ENCODE measurements at places on chromosomes 5 and 9. TPM values are rescaled to one million over a fixed set of nuclear protein-coding genes. Genes with fewer than 3 reads are reported as not detected.

CDH9 gene
- not detected for total RNA-seq

CDC20B gene
- total RNA-seq: not detected

TYRP1 gene
- 0.90 TPM for total RNA-seq

DMRTA1 gene
- under 0.01 TPM for total RNA-seq

DNA sequence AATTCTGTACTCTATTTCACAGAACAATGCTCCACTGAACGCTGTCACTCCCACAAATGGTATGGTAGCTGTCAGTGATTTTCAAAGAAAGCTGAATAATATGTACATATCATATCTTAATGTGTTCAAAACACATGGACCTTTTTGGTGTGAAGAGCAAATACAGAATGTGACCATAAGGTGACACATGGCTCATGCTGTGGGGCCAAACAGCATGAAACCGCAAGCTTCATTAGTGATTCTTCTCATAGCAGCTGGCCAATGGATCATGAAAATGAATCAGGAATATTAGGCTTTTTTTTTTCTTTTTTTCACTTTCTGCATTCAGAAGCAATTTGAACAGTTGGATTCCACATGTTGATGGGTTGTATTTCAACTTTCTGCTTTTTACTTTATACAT lies 54.9 kb upstream of the CDH9 start:
- DNase-seq: no peak

IGFBPL1 gene
- under 0.01 TPM for total RNA-seq

- DNase-seq: no peak
These were observed 243.1 kb downstream of the PBX3 start for GRCh38 chr9:125990186-125990792.

GRCh38 chr9:96078897-96079490 lies 203.5 kb downstream of the ERCC6L2 start:
- DNase-seq: peak; percentile 3

DNA sequence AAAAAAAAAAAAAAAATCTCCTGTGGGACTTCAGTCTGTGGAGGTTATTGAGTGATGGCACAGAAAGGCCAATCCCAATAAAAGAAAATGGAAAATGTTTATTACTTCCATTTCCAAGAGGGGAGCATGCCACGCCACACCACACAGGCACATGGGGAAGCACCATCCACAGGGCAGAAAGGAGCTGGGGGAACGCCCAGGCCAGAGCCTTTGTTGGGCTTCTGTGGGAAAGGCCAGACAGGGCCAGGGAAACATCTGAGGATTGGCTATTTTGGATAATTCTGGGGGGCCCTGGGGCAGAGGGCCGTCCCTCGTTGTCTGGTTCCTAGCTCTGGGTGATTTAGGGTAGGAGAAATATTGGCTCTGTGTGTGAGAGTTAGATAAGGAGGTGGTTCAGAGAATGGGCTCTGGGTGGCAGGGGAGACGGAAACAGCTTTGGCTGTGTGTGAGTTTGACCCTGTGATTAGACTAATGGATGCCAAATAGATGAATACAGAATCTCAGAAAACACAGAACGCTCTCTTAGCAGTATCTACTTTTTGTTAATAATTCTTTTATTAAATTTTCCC lies 49.0 kb upstream of the ABL1 start:
- DNase-seq: no peak

DNA sequence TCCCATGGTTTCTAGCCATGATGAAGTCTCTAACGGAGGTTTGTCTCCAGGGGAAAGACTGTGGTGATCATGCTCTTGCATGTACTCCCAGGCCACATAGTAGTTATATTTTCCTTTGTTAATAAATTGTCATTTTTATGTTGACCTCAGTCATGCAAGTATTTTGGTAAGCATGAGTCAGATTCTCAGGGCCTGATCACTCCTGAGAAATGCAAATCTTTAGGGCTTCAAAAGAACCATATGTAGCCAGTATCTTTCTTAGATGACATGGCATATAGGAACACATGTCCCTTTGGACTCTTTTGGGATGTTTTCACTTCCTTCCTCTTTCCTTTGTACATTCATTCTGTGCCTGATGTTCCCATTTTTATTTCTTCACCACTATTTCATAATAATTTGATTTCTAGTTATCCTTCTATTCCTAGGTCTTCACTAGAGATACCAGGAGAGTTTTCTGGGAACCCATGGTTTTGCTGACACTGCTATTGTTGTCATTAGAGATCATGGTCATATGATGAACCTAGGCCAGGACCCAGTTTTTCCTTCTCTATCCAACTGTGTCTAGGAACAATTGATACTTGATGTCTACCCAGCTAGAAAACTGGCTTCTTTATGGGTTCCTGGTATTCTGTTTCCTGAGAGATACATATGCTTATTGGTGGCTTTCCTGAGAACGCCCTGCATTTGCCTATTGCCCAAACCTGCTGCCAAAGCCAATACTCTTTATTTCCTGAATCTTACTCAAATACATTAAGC lies 248.1 kb upstream of the NREP start:
- peak; percentile 92 for DNase-seq

DNA sequence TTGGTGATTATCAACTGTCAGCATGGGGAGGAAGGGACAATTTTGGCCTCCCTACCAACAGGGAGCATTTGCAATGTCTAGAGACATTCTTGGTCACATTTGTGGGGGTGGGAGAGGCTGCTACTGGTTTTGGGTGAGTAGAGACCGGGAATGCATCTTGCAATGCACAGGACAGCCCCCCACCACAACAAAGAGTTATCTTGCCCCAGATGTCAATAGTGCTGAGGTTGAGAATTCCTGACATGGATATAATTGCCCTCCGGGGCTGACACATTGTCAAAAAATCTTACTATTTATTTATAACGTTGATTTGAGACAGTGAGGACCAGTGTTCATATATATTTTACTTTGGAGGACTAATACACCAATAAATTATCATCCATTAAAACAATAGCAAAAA lies 316.1 kb downstream of the PSAT1 start:
- DNase-seq: no peak

DBH gene
- not detected for total RNA-seq

- DNase-seq: no peak
These were observed 127.0 kb downstream of the UNC13B start for GRCh38 chr9:35288778-35289177.

- DNase-seq: peak; percentile 20
These were observed 17.8 kb downstream of the ACTL7B start for GRCh38 chr9:108838017-108838416.

DNA sequence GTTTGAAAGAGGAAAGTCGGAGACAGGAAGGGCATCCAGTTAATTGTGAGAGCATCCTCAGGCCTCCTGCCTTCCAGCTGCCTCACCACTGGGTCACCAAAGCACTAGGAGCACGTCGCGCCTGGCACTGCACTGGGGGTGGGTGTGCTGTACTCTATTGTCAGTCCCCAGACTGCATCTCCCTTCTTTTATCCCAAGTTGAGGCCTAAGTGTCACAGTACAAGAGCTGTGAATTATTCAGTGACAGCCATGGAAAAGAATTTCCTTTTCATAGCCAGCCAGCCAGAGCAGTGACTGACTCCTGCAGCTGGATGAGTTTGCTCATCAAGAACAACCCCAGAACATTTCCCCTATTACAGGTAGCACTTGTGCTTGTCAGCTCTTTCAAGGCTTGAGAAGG lies 16.3 kb downstream of the CLTA start:
- DNase-seq: peak; percentile 63

DNA sequence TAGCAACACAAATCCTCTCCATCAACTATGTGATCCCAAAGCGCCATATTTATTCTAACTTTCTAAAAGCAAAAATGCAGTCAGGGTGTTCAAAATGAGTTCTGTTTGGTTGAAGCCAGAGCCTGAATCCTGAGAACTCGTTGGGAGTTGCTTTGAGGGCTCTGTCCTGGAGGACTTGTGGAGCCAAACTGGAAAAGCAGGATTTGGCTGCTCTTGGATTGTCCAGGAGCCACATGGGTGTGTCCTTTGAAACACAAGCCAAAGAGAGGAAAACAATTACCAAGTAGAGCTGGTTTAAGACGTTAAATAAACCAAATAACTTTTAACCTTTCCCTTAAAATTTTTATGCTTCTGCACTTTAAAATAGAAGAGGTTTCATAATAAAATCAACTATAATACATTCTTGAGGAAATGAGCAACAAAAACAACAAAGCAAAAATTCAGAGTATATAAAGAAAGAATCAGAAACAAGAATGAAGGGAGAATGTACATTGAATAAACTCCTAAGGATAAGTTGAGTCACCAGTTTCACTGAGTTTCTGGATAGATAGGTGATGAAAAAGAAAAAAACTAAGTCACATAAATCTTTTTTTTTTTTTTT lies 13.5 kb downstream of the C5orf46 start:
- peak; percentile 1 for DNase-seq

DNA sequence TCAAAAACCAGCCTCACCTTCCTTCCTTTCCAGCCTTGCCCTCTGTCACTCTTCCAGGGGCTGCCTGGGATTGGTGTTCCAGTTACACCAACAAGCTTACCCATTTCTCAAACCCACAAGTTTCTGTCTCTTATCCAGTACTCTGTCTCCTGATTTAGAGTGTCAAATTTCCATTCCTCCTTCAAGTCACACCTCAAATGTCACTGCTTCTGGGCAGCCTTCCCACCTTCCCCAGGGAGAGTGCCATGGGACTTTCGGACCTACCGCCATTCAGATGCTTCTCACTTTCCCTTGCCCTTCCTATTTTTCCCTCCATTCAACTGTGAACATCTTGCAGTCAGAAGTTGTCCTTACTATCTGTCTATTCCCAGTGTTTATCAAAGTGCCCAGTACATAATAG lies 2.0 kb upstream of the GRXCR2 start:
- DNase-seq: no peak

NPR3 gene
- 88.2 TPM for total RNA-seq

DNA sequence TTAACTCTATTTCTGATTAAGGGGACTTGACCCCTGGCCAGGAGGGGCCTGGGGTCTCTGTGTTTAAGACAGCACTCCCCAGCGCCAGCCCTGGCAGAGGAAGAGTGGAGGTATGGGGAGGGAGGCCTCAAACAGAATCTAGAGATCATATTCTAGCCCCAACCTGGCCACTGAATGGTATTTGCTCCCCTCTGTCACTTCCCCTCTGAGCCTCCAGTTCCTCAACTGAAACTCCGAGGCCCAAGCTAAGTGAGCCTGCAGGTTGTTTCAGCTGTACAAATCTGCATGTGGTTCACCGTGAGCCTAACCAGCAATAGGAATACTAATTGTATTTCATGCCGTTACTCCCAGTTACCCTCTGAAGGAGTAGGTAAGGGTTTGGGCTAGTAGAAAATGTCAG lies 36.0 kb downstream of the ANP32B start:
- no peak for DNase-seq

- no peak for DNase-seq
These were observed 75.8 kb downstream of the AOPEP start for GRCh38 chr9:94802251-94802650.

GRCh38 chr5:14597080-14597479 lies 15.5 kb downstream of the OTULINL start:
- DNase-seq: no peak

MOB3B gene
- total RNA-seq: under 0.01 TPM

GRXCR2 gene
- total RNA-seq: not detected

OR1N1 gene
- not detected for total RNA-seq

DNA sequence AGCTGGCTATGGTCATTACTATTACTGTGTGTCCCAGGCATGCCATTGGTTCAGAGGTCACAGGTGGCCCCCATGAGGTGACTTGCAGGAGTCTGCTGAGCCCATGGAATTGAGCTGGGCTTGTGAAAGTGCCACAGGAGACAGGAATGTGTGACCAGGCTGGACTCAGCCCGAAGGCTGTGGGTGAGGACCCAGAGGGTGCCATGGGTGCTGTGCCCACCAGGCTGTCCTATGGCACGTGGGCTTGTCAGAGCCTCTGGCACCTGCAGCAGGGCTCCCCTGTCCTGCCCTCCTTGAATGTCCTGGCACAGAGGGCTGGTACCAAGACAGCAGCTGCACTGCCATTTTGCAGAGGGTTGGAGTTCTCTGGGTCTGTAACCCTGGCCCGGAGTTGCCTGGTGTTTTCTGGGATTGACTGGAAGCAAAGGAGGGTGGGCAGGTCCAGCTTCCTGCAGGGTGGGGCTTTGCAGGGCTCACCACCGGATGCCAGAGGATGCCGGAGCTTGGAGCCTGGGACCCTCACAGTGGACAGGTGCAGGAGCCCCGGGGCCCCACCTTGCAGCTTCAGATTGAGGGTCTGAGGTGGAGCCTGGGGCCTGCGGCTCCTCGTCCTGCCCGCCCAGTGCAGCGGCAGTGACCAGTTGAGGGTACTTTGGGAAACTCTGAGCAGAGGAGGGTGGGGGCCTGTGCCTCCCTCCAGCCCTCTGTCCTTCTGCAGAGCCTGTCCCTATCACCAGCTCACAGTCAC lies 14.2 kb downstream of the COL5A1 start:
- no peak for DNase-seq

ZNF483 gene
- total RNA-seq: 1.4 TPM

DNA sequence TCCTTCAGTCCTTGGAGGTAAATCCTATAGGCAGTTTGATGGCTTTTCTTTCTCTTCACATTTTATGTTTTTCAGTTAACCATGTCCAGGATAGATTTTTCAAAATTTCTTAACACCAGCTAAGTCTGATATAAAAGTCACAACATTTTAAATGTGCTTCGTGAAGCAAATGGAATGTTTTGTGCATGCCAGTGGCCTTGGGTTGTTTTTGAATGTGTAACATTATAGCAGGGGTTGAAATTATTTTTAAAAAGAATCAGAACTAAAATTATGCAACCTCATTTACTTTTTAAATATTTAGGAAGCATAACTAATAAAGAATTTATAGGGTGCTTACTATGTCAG lies 201.1 kb downstream of the ARHGEF28 start:
- peak; percentile 56 for DNase-seq

GRCh38 chr5:80736730-80737129 lies 81.9 kb upstream of the DHFR start:
- peak; percentile 55 for DNase-seq

CDC25C gene
- total RNA-seq: 7.5 TPM

DNA sequence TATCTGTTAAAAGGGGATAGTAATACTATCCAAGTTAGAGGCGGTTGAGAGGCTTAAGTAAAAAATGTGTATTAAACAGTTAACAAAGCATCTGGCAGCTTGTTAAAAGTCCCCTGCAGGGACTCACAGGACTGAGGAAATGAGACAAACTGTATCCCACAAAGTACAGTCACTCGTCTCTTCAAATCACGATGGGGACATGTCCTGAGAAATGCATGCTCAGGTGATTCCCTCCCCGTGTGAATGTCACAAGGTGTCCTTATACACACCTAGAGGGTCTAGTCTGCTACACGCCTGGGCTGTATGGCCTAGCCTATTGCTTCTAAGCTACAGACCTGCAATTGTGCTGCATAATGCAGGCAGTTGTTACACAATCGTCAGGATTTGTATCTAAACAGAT lies 237.0 kb downstream of the IRX2 start:
- no peak for DNase-seq

- DNase-seq: no peak
These were observed 23.4 kb downstream of the LCP2 start for GRCh38 chr5:170273968-170274710.

SHISAL2B gene
- total RNA-seq: not detected

SLC6A7 gene
- total RNA-seq: not detected

- DNase-seq: no peak
These were observed 217.4 kb downstream of the KDM4C start for GRCh38 chr9:6975198-6975597.

GRCh38 chr5:172075656-172076055 lies 69.2 kb upstream of the FBXW11 start:
- no peak for DNase-seq

SLC27A6 gene
- under 0.01 TPM for total RNA-seq

GRCh38 chr9:3677541-3677940 lies 151.7 kb upstream of the RFX3 start:
- DNase-seq: no peak

- no peak for DNase-seq
These were observed 45.6 kb downstream of the S1PR3 start for GRCh38 chr9:89036891-89037290.
